ENCODE measurements at places on chromosomes 11 and 22.

- DNase-seq, result peak; percentile 78
These were observed 8.7 kb downstream of the SNRPD3 start for GRCh38 chr22:24564376-24565058.

GRCh38 chr11:31022080-31022479, 347.5 kb downstream of the DCDC1 start:
- no peak for DNase-seq

DNA sequence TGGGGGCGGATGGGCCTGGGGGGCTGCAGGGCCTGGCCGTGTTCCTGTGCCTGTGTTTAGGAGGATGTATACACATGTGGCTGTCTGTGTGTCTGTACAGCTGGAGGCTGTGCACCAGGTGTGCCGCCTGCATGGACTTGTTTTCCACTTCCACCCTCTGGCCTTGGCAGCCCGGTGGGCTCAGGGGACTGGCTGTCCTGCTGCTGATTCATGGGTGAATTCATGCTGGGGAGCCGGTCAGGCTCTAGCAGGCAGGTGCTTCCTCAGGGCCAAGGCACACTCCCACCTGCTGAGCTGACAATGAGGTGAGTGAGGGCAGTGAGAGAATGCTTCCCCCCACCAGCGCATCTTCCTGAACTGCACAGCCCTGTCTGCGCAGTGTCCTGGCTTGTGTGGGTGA, 88.4 kb downstream of the CCDC81 start:
- no peak for DNase-seq

DNA sequence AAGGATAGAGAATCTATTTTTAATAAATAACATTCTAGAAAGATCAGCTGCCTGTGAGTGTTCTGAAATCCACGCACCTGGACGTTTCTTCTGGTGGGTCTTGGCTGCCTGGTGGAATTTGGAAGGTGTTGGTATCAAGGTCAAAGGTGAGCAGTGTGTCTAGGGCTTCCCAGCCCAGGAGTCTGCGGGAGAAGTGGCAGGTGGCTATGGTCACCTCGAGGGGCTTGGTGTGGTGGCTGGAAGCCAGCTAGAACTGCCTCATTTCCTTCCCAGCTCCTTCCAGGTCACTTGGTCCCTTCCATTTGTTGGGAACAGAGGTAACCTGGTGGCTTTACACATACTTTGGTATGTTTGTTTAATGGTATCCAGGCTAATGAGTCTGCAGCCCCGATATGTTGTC, 41.4 kb downstream of the NAT10 start:
- no peak for DNase-seq

DNA sequence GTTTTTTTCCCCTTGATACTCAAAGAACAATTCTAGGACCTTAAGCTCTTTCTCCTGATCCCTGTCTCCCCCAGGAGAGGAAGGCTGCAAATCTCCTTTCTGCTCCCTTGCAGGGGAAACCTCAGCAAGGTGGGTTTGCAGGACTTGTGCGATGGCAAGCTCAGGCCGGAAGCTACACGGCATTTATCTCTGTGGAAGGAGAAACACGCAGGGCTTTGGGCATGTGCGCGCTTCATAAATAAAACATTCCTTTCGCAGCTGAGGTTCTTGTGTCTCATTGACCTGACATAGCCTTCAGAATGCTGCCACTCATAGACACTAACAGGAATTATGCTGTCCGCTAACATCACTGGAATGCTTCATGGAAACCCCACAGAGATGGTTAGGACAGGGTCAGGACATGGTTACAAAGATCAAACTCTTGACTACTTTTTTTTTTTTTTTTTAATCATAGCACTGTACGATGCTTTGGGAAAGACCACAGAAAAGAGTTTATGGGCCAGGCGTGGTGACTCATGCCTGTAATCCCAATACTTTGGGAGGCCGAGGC, 42.6 kb downstream of the SLN start:
- DNase-seq, result no peak

DNA sequence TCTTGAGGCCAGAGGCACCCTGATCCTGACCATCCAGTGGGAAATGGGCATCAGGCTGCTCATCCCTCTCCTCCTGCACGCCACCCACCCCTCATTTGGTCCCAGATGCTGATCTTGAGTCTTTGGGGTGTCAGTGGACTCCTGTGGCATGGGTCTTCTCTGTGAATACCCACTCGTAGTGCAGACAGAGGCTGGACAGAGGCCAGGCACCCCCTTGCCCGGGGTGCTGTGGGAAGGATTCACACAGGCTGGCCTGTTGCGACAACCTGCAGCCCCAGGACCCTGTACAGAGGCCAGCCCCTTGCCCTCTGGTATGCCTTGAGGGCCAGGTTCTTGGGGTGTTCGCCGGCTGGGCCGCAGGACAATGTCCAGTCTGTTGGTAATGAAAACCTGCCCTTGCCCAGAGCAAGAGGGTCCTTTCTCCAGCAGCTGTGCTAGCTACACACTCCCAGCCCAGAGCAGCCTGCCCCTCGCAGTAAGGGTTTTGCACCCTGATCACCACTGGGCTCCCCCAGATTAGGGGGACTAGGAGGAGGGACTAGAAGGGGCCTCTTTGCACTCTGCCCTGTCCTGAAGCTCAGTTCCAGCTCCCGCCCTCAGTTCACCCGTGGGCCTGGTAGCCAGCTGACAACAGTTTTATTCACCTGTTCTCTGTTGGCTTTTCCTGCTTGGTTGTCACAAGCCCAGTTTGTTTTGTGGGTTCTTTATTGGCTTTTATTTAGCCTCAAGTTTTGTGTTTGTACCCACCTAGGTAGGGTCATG, 76.0 kb downstream of the BCR start:
- no peak for DNase-seq

- DNase-seq, result no peak
These were observed 765 bp downstream of the BCO2 start for GRCh38 chr11:112176077-112176476.

DNA sequence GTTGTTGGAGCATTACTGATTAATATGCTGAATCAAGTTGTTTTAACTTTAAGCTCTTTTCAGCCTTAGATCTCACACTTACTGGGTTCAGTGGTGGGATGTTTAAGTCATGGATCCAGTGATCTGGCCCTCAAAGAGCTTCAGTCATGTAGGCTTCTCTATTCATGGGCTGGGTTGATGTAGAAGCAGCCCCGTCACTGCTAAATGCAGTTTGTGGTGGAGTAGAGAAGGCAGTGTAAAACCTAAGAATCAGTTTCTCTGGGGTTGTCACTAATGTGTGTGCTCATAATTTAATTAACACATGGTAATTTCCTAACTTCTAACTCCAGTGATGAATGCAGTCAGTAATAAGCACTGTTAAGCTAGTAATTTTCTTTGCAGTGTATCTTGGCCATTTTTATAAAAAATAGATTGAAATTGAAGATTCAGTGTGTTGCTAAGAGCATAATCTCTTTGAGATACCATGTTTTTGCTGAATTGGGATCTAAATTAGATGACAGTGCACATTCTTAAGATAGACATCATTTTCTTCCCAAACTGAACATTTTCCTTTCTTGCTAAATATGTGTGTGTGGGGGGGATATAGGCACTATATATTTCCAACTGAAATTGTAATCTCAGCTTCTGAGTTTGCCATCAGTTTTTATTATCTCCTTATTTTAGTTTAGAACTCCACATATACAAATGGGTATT, 9.0 kb downstream of the SPCS2 start:
- no peak for DNase-seq

GRCh38 chr22:48902001-48902869, 925.4 kb downstream of the BRD1 start:
- DNase-seq, result no peak

DNA sequence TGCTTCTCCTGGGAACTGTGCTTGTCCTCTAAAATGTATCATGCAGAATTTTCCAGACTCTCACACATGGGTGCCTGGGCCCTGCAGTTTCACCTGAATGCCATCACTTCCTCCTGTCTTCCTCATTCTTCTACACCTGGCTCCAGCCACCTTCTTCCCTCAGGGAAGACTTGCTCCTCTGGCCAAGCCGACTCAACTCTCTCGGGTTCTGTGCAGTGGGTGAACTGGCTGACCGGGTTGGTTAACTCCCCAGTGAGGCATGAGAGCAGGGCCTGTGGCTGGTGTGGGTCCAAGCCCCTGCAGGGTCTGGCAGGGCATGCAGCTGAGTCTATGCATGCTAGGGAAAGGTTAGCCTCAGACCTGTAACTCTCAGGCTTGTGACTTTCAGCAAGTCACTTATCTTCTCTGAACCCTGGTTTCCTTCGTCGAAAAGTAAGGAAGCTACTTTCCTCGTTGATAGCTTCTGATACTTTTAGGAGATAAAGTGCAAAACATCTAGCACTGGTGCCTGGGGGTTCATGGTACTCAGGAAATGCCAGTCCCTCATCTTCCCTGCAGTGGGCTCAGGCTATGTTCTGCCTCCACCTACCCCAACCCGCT, 11.9 kb downstream of the CD82 start:
- no peak for DNase-seq

DNA sequence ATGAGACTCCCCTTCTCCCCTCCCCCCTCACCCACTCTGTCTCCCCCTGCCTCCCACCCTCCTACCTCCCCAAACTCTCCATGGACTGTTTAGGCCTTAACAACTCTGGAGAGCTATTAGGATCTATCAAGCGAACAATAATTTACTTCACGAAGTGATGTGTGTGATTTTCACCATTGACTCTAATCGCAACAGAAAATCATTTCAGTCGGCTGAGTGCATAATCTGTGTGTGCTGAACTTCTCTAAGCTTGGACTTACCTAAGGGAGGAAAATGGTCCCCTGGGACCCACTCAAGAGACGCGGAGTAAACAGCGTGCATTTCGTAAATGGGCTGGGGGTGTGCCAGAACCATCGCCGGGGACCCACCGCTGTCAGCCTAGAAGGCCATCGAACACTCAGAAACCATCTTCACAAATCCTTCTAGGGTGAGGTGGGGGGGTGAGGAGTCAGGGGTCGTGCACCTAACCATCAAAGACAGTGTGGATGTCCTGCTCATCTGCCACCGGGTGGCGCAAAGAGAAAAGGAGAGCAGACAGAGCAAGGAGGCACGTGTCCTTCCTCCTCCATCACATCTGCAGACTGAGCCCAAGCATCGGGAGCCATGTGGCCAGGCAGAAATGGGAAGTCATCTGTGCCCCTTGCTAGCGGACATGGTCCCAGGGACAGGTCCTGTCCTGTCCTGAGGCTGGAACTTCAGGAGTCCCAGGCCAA, 62.1 kb upstream of the NUP50 start:
- peak; percentile 72 for DNase-seq
